ENCODE measurements at places on chromosomes 7 and 10. TPM values are rescaled to one million over a fixed set of nuclear protein-coding genes. Genes with fewer than 3 reads are reported as not detected.
A peak's percentile ranks its signal among the peaks of the same experiment; 100 is the strongest.

Gene CTAGE4
- total RNA-seq, result 4.7 TPM

DNA sequence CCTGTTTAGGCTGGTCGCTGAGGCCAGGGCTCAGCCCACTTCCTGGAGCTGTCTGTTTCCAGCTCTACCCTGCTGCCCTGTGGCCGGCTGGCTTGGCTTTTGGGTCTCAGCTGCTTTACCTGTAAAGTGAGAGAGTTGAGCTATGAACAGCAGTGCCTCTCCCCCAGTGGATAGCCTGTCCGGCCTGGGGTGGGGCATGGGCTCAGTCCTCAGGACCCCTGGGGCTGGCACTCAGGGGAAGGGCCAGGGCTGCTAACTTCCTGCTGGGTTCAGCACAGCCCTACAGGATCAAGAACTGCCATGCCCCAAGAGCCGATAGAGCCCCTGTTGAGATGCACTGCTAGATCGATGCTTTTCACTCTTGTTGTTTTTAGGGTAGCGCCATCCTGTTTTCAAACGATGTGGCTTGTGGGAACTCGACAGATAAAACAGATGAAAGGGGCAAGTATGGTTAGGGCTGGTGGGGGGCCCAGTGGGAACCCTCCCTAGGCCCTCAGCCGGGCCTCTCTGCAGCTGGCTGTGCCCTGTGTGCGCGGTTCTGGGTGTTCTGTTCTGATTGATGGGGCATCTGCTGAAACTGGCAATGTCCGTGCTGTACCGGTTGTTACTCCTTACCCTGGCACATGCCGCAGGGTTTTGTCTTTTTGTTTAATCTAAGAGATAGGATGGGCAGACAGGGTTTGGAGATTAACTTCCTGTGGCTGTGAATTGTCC, 10.0 kb upstream of the SFRP5 start:
- DNase-seq, result peak; percentile 11

GRCh38 chr10:69780077-69780476, 21.6 kb upstream of the COL13A1 start:
- DNase-seq, result peak; percentile 91

Gene VSTM2A
- total RNA-seq, result not detected

Gene MBL2
- not detected for total RNA-seq
